Natural killer cell (primary cell): ENCODE measurements at places on chromosomes 13 and 19.

DNA sequence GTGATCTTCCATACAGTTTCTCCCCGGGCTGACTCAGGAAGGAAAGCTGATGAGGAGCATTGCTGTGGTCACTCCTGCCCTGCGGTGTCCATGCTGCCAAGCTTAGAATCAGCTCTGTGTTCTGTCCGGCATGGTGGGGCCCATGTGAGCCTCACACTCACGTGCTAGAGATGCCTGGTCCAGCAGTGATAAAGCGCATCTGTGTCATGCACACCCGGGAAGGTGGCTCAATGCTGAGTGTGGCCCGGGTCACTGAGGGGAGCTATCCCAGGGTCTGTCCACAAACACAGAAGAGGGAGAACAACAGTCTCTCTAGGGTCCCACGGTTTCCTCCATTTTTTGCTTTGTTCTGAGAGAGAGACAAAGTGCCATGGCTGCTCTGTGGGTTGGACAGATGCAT is 3.5 kb upstream of the LILRB1 start:
- DNase-seq = no peak

- DNase-seq = no peak
These were observed 24.3 kb downstream of the CAPN12 start for GRCh38 chr19:38719761-38720558.

- DNase-seq = no peak
These were observed 1199.3 kb downstream of the PCDH17 start for GRCh38 chr13:58830841-58831240.

GRCh38 chr13:30334663-30335386 is 27.5 kb upstream of the KATNAL1 start:
- DNase-seq = peak; percentile 64
